ENCODE measurements at places on chromosomes 7 and 10. TPM values are rescaled to one million over a fixed set of nuclear protein-coding genes. Genes with fewer than 3 reads are reported as not detected.

The SFMBT2 gene
- 9.8 TPM for polyA plus RNA-seq

DNA sequence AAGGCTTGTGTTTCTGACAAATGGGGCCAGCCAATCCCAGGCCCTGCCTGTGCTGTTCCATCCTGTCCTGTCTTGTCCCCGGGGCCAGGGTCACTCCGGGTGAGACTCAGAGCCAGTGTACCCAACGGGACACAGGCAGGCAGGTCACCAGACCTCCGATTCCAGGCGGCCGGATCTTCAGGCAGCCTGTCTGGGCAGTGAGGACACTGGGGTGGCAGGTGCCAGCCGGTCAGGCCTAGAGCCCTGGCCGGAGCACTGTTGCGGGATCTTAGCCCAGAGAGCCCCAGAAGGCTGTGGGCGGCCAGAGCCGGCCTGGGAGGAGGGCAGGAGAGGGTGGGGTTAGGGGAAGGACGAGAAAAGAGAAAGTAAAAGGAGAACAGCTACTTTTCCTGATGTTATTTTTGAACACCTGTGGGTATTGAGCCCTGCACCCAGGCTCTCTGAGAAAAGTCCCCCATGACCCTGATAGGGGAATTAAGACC is 134.3 kb upstream of the TNRC18 start:
- peak; percentile 12 for DNase-seq

DNA sequence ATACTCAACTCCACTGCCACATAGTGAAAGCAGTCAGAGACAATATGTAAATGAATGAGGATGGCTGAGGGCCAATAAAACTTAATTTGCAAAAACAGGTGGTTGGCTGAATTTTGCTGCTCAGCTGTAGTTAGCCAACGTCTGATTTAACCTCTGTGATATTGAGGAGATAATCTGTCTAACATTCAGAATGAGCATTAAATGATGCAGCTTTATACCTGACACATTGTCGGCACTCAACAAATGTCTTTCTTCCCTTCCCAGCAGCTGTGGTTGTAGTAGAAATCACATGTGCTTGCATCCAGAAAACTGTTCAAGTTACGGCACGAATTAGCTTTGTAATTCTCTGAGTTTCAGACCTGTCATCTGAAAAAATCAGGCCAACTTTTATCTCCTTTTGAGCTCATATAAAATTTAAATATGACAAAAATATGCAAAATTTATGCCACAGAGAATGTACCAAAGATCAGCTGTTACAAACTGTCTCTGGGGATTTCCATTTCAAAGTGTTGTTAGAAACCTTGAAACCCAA is 1239.7 kb downstream of the GATA3 start:
- no peak for DNase-seq

DNA sequence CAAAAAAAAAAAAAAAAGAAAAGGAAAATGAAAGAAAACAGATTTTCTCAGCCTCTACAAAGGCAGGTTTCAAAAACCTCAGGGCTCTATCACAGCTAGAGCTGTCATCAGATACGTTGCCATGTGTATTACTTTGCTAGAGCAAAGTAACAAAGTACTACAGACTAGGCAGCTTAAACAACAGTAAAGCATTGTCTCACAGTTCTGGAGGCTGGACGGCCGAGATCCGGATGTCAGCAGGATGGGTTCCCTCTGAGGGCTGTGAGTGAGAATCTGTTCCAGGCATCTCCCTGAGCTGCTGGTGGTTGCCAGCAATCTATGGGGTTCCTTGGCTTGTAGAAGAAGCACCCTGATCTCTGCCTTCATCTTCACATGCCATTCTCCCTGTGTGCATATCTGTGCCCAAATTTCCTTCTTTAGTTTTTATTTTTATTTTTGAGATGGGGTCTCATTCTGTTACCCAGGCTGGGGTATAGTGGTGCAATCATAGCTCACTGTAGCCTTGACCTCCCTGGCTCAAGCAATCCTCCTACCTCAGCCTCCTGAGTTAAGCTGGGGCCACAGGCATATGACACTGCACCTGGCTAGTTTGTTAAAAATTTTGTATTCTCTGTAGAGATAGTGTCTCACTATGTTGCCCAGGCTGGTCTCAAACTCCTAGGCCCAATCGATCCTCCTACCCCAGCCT is 48.9 kb upstream of the KDM7A start:
- no peak for DNase-seq

The TMEM176A gene
- polyA plus RNA-seq = not detected

DNA sequence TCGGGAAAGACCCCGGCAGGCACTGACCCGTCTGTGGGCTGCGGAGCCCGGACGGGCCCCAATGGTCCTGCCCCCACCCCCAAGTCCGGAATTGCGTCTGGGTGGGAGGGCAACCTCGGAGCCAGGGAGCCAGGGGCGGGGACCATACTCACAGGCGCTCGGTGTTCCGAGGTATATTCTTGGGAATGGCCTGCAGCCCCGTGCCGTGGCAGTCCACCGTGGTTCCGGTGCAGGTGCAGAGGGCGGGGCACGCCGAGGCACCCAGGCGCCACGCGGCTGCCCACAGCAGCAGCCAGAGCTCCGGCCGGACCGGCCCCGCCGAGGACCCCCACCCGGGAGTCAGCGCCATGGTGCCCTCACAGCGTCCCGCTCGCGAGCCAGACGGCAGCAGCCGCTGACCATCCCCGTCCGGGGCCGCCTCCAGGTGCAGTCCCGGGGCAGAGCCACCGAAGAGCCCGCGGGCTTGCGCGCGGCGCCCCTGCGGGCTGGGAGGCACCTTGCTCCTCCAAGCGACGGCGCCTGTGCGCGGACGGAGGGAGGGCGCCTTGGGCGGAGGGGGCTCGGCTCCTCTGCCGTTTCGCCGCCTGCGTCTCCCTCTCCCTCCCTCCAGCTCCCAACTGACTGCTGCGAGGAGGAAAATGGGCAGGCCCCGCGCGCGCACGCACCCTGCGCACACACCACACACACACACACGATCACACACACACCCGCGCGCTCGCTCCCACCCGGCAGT is at the start of gene SLIT1:
Gene SLIT1 (minus strand): TSS at position 634 of the 733 bp plus-strand sequence. CDS start 285 bp downstream, at position 349.
- DNase-seq = no peak

DNA sequence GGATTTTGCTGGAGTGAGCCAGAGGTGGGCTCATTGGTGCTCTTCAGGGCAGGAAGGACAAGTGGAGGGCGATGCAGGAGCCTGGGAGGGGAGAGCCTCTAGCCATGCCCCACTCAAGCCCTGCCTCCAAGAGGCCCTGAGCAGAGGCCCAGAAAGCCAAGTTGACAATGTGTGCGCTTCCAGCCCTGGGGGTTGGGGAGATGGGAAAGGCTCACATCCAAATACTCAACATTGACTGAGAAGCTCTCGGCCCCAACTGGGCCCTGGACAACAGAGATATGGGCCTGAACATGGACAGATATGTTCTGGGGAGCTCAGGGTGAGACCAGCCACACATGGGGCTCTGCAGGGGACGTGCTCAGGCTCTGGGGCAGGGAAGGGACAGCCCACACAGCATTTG is 39.0 kb downstream of the FRMPD2 start:
- no peak for DNase-seq

- no peak for DNase-seq
These were observed 9.9 kb downstream of the CSTF2T start for GRCh38 chr10:51689536-51689935.

The DNAAF5 gene
- polyA plus RNA-seq = 0.45 TPM

DNA sequence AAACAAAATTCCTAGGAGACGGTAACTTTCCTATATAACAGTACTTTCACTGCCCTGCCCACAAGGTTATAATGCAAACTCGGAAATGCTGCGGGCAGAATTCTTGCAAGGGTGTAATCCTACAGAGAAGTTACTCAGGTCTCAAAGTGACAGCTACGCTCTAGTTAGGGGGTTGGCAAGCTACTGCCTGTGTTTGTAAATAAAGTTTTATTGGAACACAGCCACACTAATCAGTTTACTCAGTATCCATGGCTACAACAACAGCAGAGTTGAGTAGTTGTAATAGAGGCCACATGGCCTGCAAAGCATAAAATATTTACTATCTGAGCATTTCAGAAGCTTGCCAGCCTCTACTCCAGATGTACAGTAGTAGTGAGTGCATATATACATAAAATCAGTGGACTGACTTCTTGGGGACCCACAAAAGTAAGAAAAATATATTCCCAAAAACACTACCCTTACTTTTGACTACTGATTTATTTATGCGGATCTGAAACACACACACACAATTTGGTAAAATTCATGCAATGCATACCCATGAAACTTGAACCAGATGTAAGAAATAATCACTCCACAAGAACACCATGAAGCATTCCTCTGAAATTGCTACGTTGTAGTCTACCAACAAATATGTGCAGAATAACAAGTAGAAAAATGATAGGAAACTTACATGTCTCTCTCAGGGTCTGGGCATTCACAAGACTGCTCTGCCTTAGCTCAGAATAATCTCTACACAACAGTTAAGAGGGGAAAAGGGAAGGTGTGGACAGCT is 53.0 kb downstream of the SMURF1 start:
- no peak for DNase-seq

GRCh38 chr7:51138123-51139085 is 178.2 kb downstream of the COBL start:
- no peak for DNase-seq

The DPP6 gene
- polyA plus RNA-seq = not detected

GRCh38 chr7:70353330-70353945 is 755.2 kb downstream of the AUTS2 start:
- no peak for DNase-seq

DNA sequence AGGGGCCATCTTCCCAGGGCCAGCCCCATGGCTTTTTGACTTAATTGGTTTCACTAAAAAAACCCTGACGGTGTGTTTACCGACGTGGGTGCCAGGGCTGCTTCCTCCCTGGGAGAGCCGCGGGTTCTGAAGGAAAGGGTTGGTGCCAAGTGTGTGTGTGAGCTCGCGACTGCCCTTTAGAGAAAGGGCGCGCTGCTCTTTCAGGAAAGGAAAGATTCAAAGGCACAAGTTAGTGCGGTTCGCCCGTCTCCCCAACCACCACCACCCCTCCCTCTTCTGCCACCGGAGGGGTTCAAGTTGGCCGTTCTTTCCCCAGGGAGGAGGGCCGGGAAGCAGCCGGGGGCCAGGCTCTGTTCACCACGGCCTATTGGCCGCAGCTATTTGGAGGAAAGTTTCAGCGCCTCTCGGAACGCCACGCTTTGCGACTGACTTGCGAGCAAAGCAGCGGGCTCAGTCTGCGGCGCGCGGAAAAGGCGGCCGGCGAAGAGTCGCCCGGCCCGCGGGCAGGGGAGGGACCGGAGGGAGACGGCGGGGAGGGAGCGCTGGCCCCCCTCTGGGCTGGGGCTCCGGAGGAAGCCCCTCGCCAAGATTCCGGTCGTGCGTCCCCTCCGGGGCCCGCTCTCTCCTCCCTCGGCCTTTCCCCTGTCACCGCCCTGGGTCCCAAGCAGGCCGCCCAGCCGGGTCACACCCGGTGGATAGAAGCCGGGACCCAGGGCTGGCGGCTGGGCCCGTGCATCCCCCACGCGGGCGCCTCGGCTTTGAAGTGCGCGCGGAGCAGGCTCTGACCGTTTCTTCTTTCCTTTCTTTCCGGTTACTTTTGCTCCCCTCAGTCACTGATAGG is 165.9 kb upstream of the PPP1R3A start:
- DNase-seq = no peak

Data from immature natural killer cell (primary cell).